ENCODE measurements at places on chromosomes 6 and 20. TPM values are rescaled to one million over a fixed set of nuclear protein-coding genes. Genes with fewer than 3 reads are reported as not detected.

DNA sequence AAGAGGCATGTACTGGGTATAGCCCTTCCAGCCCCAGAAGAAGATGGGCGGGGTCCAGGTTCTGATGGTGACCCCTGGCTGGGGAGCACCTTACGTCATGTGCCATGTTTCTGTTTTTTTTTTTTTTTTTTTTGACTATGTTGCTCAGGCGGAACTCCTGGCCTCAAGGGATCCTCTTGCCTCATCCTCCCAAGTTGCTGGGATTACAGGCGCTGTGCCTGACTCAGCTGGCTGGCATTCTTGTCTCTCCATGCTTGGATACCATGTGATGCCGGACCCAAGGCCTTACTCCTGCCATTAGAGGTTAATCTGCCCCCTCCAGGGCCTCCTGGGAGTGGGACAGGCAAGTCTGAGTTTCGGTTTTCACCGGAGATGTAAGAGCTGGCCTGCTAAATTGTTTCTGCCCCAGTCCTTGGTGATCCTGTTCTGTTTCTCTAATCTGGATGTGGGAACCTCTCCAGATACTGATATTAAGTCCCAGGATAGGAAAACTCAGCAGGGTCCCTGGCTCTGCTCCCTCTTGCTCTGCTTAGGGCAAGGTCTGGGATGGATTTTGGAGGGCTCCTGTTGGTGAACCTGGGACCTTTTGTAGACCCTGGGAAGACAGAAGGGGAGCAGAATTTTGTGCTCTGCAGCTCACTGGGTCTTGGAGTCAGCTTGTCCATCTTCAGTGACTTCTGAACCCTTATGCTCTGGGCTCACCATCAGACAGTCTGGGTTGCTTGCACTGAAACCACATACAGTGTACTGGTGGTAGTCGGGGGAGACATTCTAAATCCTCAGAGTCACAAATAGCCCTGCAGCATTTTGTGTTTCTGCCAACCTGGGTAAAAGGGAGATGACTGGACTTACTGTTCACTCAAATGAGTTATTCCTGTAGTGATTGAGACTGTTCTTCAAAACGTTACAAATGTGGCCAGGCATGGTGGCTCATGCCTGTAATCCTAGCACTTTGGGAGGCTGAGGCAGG is 45.1 kb downstream of the PTK7 start:
- peak; percentile 93 for DNase-seq

The MOXD1 gene
- total RNA-seq = 1.6 TPM

- no peak for DNase-seq
Observed at GRCh38 chr6:167565884-167566599, 241.2 kb downstream of the TTLL2 start.

DNA sequence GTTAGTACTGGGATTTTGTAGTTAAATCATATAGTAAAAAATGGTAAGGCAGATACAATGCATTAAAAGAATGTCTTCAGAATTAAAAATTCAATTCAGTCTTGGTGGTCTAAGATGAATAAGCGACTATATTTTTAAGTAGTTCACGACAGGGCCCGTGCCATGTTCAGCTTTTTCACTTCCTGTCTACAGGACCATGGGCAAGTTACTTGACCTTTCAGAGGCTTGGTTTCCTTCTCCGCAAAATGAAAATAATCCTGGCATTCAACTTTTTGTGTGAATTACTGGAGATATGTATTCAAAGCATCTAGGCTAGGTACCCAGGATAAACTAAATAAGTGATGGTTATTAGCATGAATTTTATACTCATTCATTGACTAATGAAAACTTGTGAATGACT is 216.0 kb downstream of the BTBD9 start:
- no peak for DNase-seq

DNA sequence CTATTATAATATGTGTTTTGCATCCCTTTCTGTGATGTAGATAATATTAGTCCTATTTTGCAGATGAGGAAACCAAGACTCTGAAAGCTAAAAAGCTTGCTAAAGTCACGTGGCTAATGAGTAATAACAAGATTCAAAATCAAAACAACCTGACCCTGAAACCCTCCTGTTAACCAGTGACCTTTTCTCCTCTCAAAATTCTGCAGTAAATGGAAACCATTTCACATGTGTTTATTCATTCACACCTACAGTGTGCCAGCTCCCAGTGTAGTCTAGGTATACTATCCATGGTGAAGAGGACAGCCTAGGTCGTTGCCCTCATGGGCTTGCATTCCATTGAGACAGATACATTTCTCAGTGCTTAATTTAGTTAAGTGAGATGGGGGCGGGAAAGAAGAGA is 30.6 kb upstream of the PHACTR2 start:
- no peak for DNase-seq

The POM121L2 gene
- total RNA-seq = not detected

DNA sequence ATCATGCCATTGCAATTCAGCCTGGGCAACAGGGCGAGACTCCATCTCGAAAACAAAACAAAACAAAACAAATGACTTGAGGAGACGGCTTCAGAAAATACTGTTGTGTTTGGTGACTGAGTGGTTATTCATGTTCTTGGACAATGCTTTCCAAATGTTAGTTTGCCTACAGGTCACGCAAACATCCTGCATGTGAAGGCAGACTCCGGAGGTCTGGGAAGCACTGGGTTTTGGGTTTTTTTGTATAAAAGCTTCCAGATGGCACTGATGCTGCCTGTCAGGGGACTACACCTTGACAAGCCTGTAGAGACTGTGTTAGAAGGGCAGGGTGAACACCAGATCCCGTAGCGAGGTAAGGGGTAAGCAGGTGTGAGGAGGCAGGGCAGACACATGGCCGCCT is 81.7 kb downstream of the THBS2 start:
- DNase-seq = no peak

All from bronchial epithelial cell (primary cell).